ENCODE measurements at places on chromosomes 3 and 15. TPM values are rescaled to one million over a fixed set of nuclear protein-coding genes. Genes with fewer than 3 reads are reported as not detected.

- no peak for DNase-seq
Measured at GRCh38 chr3:102454181-102454580, 19.4 kb downstream of the ZPLD1 start.

GRCh38 chr15:65920825-65921309, 51.6 kb downstream of the RAB11A start:
- DNase-seq, result no peak

- DNase-seq, result peak; percentile 84
Measured at GRCh38 chr3:173584838-173585831, 187.6 kb downstream of the NLGN1 start.

DNA sequence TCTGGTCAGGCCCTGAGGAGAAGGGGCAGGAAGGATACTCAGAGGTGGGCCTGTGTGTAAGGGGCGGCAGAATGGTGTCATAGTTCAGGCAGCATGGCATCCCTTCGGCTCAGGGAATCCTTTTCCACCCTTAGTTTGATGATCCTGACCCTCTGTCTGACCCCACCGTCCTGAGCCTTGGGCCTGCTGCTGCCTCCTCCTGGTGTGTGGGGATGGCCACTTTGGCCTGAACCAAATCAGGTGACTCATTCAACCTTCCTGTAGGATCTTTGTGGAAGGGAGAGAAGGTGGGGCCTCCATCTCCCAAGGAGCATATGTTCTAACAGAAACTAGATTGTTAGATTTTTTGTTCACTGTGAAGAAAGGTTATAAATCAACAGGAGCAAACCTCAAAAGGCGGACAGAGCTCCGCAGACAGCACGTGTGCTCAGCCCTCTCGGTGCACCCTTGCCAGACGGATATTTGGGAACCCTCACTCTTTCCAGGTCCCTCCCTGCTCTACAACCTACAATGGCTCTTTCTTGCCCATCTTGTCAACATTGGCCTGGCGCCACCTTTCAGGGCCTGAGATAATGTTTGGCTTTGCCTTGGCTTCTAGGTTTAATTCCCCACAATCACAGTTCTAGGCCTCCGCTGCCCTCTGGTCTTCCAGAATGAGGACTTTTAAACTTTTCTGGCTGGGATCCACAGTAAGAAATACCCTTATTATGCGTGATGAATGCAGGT, 21.7 kb downstream of the THSD4 start:
- DNase-seq, result no peak

DNA sequence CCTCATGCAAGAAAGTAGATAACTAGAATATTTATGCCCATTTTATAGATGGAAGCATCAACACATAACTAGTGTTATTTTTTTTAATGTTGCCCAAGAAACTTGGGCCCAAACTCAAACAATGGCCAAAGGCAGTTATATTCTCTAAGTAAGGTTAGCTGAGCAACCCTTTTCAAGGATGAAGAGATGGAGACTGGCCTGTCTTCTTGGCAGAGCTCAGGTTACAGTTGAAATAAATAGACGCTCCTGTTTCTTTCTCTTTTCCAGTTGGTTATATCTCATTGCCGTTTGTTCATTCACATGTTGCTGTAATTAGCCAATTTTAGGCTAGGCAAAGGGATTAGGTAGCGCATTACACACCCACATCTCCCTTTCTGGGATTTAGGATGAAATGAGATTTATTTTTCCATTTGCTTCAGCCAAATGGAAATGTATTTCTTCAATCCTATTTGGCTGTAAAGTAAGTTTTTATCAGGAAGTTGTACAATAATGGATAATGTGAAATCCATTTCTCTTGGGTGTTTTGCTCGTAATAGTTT, 93.2 kb downstream of the CMSS1 start:
- no peak for DNase-seq

GRCh38 chr3:16203031-16203430, 28.6 kb downstream of the GALNT15 start:
- no peak for DNase-seq

HIGD2B gene
- not detected for total RNA-seq

GRAMD2A gene
- 0.91 TPM for total RNA-seq

OR5K2 gene
- total RNA-seq, result not detected
